ENCODE measurements at places on chromosomes 2 and 18.

- no peak for DNase-seq
These were observed 69.5 kb upstream of the CHRNA1 start for GRCh38 chr2:174833737-174834136.

DNA sequence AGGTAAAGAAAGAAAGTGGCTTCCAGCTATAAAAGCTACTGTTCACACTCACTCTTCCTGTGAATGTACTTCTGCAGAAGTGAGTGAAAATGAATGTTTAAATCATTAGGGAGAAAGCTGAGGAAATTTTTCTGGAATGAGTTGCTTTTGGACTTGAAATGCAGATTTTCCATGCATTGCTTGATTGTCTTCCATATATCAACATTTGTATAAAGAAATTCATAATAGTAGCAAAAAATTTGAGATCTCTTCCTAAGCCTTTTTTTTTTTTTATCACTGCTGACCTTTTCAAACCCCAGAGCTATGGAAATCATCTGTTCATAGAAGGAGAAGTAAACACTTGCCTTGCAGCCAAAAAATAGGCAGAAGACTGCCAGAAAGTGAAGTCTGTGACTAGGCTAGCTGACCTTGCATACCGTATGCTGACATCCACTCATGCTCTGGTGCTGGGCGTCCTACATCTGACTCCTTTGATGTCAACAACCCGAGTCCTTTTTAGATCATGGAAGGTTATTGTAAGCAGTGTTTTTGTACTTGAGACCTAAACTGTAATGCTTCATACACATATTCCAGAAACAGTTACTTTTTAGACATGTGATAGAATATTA lies 154.5 kb upstream of the RASGRP3 start:
- DNase-seq: no peak

DNA sequence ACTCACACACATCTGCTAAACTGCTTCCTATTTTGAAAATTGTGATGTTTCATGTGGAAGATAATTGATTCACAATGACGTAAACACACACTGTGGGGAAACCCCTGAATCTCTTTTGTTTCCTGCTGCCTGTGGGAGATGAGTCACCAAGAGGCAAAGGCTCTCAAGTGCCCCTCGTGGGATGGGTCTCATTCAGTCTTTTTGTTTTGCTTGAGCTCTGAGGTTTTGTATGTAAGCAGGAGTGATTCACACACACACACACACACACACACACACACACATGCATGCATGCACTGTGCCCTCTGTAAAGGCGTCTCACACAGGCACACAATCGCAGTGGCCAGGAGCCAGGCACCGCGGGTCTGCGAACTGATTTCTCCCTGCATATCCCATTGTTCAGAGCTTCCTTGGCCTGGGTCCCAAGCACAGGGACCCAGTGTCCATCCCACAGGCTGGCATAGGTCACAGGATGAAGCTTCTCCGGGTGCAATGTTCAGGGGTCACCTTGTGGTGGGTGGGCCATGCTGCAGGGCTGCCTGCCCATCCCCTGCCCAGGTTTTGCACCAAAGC lies 12.1 kb upstream of the ARHGEF4 start:
- DNase-seq: peak; percentile 37

DNA sequence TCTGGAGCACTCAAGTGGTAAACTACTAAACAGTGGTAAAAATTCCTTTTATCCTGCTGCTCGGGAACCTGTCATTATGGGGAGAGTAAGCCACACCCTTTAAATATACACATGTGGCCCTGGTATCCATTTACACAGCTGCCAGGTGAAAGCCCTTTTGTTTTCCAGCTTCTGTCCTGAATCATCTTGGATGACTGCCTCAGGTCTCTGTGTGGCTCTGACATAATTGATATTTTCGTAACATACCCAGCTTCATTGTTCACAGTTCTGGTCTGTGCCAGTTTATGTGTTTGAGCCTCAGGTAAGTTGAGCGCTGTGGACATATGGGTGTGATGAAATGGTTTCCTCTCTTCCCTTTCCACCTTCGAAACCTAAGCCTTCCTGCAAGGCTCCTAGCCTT lies 15.7 kb upstream of the TTC39C start:
- no peak for DNase-seq

GRCh38 chr2:219490186-219490585 lies 8.5 kb upstream of the GMPPA start:
- no peak for DNase-seq

- DNase-seq: no peak
These were observed 91.7 kb downstream of the SESTD1 start for GRCh38 chr2:179172894-179173293.

- DNase-seq: no peak
These were observed at the start of gene EDAR for GRCh38 chr2:108988796-108989713. TSS of gene EDAR (minus strand) at chr2:108989220. CDS start at chr2:108931014, 58,206 bp downstream.

- DNase-seq: no peak
These were observed 284.1 kb downstream of the IRS1 start for GRCh38 chr2:226515344-226516055.

GRCh38 chr2:172467382-172467781 lies 40.0 kb downstream of the ITGA6 start:
- DNase-seq: no peak

- no peak for DNase-seq
These were observed 892.1 kb upstream of the ACVR2A start for GRCh38 chr2:146952696-146953095.

- no peak for DNase-seq
These were observed 76.4 kb upstream of the ZEB2 start for GRCh38 chr2:144596073-144596871.

DNA sequence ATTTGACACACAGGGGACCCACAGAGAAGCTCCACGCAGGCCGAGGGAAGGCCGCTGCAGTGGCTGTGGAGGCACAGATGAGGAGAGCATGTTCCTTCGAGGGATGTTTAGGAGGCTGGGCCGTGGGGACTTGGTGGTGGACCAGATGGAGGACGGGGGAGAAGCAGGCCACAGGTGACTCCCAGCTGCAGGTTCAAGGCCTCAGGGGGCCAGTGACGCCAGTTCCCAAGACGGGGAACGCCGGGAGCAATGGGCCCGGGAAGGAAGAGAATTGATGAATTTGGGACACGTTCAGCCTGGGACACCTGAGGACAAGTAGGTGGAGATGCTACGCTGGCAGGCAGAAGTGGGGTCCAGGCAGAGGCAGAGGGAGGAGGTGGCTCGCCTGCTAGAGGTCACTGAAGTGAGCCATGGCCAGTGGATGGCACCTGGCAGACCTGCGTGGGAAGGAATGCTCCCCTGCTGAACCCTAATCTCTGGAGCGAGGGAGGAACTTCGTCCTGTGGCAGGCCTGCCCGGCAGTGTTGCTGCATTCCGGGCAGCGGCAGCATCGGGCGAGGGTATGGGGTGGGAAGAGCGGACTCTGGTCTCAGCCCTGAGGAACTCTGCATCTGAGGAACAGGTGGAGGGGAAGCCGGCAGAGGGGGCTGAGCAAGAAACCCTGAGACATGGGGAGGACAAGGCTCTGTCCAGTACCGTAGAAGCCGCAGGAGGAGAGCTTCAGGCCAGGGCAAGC lies 25.2 kb upstream of the HPCAL1 start:
- no peak for DNase-seq

GRCh38 chr2:43524177-43524965 lies 71.5 kb downstream of the THADA start:
- DNase-seq: no peak

GRCh38 chr2:171235262-171235881 lies 74.7 kb upstream of the TLK1 start:
- DNase-seq: no peak

DNA sequence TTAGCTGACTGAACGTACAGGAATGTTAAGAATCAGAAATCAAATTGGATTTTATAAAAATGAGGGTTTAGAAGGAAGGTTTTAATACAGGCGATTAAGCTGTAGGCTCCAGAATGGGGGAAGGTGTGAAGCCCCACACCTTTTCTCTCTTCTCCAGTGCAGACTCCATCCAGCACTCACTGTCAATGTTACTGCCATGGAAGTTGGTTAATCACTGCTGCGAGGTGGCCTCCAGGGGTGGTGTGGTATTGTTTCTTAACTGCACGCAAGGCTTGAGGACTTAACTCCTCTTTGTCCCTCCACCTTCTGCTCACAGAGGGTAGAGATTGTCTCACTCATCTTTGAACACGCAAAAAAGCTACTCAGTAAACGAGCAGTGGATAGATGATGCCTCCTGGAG lies 26.9 kb upstream of the YWHAQ start:
- no peak for DNase-seq

- DNase-seq: no peak
These were observed 35.8 kb upstream of the CACNB4 start for GRCh38 chr2:152134488-152135280.

DNA sequence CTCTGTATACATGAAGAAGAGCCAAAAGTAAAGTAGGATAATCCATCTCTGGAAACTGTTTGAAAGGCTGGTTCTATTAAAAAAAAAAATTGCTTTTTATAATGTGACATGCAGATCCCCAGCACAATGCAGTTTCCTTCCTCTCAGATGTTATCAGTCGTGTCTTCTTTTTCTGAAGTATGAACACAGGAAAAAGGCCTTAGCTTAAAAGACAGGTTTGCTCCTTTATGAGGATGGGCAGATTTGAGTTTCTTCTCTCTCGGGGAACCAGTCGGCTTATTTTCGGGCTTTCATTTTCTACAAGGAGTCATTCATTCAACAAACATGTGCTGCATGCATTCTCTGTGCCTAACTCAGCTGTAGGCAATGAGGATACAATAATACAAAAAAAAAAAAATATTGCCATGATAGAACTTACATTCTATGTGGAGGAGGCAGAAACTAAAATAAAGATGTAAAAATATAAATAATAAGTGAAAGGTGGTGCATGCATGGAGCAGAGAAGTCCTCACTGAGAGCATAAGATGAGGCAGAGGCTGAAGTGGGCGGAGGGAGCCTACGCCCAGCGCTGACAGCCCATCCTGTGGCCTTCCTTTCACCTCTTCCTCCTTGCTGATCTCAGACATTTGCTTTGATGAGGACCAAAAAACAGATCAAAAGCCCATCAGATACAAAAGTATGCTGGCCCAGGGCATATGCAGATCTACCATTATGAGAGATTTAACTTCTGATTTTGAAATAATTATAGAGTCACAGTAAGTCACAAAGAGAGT lies at the start of gene CD226:
Gene CD226 (minus strand): TSS at position 513 of the 773 bp plus-strand sequence. CDS start 467 bp downstream, at position 46.
- no peak for DNase-seq

GRCh38 chr2:16314691-16315457 lies 350.8 kb downstream of the CYRIA start:
- DNase-seq: no peak

- DNase-seq: no peak
These were observed 15.6 kb downstream of the ODC1 start for GRCh38 chr2:10432311-10433181.

GRCh38 chr2:169362118-169362893 lies at the start of gene LRP2:
TSS of gene LRP2 (minus strand) at chr2:169362534. CDS start at chr2:169362399, 135 bp downstream.
- no peak for DNase-seq

DNA sequence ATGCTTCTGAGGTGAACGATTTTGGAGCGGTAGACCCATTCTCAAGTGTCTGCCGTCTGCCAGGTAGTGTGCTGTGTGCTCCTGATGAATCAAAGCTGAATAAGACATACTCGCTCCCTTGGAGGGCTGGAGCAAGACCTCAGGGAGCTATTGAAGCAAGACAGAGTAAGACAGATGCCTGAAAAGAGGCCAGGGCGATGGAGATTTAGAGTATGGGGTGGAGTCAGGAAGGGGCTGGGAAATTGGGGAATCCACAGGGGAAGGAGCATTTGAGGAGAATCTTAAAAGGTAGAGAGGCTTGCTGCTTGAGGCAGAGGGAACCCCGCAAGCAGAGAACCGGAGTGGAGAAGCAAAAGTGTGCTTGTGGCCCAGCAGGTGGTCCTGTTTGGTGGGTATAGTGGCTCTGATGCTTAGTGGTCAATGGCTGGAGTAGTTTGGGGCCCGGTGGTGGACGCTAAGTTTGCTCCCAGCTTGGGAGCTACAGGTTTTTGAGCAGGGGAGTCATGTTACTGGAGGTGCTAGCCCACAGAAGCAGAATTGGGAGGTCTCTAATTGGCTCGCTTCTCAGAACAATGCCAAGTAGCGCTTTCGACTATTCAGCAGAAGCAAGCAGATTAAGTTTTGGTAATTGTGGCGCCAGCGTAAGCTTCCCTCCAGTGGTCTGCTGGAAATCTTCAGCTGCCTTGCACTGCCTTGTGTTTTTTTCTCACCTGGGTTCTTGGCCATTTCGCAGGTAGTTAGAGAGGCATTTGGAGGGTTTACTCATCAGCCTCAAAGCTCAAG lies 2.0 kb downstream of the CNNM4 start:
- DNase-seq: no peak

- no peak for DNase-seq
These were observed 28.5 kb upstream of the ALKAL2 start for GRCh38 chr2:316381-316780.

DNA sequence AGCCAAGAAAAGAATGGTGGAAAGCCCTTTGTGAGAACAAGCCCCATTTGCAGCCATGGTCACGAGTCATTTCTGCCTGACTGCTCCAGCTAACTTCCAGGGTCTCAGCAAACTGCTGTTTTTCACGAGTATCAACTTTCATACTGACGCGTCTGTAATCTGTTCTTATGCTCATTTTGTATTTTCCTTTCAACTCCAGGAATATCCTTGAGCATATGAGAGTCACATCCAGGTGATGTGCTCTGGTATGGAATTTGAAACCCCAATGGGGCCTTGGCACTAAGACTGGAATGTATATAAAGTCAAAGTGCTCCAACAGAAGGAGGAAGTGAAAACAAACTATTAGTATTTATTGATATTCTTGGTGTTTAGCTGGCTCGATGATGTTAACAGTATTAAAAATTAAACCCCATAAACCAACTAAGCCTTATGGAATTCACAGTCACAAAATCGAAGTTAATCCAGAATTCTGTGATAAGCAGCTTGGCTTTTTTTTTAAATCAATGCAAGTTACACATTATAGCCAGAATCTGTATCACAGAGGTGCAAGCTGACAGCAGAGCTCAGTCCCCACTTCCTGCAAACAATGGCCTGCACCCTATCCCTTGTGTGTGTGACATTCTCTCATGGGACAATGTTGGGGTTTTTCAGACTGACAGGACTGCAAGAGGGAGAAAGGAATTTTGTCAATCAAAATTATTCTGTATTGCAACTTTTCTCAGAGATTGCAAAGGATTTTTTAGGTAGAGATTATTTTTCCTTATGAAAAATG lies 26.1 kb downstream of the SLC14A1 start:
- DNase-seq: no peak

DNA sequence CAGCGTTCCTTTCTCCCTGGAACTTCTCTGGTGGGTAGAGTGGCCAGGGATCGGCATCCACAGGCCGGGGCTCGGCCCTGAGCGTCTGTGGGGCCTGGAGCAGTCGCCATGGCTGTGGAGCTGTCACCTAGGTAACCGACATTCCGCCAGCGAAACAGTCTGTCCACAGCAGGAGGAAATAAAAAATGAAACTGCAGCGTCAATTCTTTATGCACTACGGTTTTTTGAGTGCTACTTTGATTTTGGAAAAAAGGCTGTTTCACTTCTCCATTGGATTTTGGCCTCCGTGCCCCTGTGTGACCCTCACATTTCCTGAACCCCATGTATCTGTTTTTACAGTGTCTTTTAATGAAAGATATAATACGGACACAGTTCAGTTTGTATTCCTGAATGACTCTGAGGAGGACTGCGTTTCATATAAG lies 163.4 kb downstream of the LDLRAD4 start:
- no peak for DNase-seq

- DNase-seq: no peak
These were observed 76.2 kb upstream of the YWHAQ start for GRCh38 chr2:9707008-9707407.

GRCh38 chr2:108239786-108240185 lies at the start of gene SULT1C3:
TSS of gene SULT1C3 (plus strand) at chr2:108239968. CDS start at chr2:108247195, 7,227 bp downstream.
- DNase-seq: no peak
